ENCODE measurements at places on chromosomes 3 and 15.

GRCh38 chr3:24420224-24420623, 74.4 kb downstream of the THRB start:
- DNase-seq: no peak

- DNase-seq: no peak
Observed at GRCh38 chr3:172448661-172449465, 607 bp upstream of the GHSR start.

- DNase-seq: no peak
Observed at GRCh38 chr15:25792128-25792527, 71.0 kb downstream of the ATP10A start.

DNA sequence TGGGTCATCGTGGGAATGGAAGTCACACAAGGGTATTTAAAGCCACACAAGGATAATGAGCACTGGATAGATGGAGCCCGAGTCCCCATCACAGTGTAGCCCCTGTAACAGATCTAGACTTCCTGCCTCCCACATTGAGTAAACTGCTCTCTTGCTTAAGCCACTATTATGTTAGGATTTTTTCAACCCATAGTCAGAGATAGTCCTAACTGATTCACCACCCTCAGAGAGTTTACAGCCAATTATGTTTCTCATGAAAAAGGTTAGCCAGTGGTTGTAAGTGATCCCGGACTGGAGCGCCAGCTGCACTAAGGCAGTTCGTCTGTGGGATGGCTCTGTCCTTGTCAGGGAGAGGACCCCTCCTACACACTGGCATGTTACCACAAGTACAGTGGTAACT, 77.0 kb downstream of the KLF13 start:
- DNase-seq: no peak

DNA sequence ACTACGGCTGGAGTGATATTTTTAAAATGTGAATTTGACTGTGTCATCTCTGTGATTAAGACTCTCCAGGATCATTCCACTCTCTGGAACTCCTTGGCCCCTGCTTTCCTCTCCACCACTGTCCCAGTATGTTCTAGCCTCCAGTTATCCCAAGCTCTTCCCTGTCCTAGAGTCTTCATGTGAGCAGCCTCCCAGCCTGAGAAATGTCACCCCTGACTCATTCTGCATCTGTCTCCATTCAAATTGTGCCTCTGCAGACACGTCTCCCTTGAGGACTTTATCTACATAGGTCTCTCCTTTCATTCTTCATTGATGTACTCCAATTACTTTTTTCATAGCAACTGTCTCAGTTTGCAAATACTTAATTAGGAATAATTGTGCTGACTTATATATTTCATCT, 317.7 kb upstream of the ADAMTS9 start:
- no peak for DNase-seq

- DNase-seq: no peak
Observed at GRCh38 chr3:109188741-109189140, 52.2 kb downstream of the C3orf85 start.

- no peak for DNase-seq
Observed at GRCh38 chr3:126365351-126366277, 8.4 kb upstream of the KLF15 start.

- no peak for DNase-seq
Observed at GRCh38 chr3:192684151-192684550, 43.2 kb downstream of the FGF12 start.

DNA sequence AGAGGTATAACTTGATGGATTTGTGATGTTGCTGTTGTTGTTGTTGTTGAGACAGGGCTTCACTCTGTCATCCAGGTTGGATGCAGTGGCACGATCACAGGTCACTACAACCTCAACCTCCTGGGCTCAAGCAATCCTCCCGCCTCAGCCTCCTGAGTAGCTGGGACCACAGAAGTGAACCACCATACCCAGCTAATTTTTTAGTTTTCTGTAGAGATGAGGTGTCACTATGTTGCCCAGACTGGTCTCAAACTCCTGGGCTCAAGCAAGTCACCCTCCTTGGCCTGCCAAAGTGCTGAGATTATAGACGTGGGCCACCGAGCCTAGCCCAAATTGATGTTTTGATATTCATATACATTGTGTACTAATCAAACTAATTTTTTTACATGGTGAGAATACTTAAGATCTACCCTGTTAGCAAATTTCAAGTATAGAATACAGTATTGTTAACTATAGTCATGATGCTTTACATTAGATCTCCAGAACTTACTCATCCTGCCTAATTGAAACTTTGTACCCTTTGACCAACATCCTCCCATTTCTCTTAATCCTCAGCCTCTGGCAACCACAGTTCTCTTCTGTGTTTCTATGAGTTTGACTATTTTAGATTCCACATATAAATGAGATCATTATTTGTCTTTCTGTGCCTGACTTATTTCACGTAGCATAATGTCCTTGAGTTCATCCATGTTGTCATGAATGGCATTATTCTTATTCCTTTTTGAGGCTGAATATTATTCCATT, 23.2 kb downstream of the LMCD1 start:
- DNase-seq: no peak

GRCh38 chr3:167109746-167110145, 270.4 kb downstream of the ZBBX start:
- no peak for DNase-seq

DNA sequence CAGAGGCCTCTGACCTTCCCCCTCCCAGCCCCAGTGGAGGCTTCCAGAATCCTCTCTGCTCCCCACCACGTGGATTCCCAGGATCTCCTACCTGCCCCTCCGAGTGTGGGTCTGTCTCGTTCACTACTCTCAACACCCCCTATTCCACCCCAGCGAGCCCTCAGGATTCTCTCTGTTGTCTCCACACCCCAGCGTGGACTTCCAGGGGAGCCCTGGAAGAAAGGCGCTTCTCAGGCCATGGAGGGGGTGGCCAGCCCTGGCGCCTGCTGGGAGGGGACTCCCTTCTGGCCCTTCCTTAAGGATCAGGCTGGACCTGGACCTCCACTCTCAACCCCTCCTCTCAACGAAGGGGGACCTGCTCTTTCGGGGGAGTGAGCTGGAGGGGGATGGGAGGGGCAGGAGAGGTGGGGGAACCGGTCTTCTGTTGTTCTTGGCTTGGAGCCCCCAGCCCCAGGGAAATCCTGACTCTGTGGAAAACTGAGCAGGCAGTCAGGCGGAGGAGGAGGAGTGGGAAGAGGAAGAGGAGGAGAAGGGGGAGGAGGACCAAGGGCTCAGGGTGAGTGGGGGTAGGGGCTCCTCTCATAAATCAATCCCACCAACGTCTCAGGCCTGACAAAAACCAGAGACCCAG, 32.9 kb downstream of the EPHB3 start:
- DNase-seq: no peak

GRCh38 chr15:22884344-22884743, 45.9 kb downstream of the NIPA2 start:
- DNase-seq: peak; percentile 27

DNA sequence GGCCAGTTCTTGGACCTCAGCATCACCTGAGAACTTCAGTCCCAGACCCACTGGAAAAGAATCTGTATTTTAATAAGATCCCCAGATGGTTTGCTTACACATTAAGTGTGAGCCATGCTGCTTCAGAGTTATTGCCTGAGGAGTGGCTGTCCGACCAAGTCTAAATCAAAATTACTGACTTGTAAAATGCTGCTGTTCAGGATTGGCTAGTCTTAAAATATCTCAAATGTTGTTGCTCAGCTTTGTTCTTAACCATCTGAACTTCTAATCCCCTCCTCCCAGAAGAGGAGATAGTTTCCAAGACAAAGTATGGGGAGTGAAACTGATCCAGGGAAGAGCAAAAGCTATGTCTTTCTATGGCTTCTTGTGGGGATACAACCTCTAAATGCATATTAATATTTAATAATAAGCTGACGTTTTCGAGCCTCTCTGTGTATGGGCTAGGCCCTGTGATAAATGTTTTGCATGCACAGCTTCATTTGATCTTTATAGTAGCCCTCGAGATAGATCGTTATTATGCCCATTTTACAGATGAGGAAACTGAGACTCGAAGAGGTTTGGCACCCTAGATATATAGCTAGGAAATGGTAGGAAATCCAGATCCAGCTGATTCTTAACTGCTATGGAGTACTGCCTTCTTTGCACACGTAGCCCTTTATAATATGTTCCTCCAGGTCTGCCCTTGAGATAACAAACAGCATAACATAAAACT, 52.2 kb downstream of the DNASE1L3 start:
- no peak for DNase-seq

GRCh38 chr3:128468791-128469527, 2.3 kb upstream of the DNAJB8 start:
- no peak for DNase-seq

- DNase-seq: no peak
Observed at GRCh38 chr3:177835008-177835407, 637.7 kb upstream of the TBL1XR1 start.

- DNase-seq: no peak
Observed at GRCh38 chr15:74170071-74170844, 3.3 kb upstream of the ISLR start.

GRCh38 chr3:99504258-99504657, 134.1 kb upstream of the COL8A1 start:
- DNase-seq: no peak

DNA sequence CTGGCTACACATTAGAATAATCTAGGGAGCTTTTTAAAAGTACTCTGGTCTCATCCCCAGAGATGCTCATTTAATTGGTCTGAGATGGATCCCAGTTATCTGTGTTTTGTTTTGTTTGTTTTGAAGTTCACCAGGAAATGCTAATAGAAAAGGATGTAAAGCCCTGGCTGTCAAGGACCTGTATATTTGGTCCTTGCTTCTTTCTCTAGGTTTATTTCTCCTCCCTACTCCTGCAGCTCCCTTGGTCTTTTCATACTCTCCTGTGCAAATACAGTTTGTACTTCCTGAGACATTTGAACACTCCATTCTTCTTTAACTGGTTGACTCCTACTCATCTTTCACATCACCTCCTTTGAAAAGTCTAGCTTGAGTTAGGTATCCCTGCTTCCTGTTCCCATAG, 3.3 kb downstream of the PIK3CA start:
- no peak for DNase-seq

DNA sequence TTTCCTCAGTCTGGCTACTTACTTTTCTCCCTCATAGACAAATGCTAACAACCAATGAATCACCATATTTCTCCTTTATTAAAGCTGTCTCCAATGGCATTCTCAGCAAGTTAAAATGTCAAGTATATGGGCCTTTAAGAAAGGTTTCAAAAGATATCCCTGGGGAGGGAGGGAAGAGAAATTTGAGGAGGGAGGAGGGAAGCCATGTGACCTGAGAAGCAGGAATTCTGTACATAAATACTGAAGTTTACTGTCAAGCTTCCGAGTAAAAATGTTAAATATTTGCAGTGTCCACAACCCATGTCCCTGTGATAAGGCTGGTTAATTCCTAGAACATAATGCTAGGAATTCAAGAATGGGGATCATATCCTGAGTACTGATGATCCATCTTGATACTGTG, 175.9 kb downstream of the CNTN4 start:
- DNase-seq: no peak

DNA sequence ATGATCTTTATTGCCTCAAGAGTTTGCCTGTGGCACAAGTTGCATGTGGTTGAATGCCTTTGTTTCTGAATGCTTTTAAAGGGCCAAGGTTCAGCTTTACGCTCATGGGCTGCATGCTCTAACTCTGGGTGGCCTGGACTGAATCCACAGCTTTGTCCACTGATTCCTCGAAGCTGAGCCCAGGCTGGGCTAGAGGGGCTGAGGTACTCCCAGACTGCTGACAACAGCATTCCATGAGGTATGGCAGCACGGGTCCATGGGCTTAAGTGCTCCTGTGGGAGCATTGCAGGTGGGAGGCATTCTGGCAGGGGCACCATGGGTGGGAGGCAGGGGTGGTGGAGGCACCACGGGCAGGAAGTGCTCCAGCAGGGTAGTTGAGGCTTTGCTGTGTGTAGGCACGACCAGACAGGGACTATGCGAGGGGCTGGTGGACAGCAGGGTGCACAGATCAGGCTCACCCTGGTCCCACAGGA, 61.6 kb downstream of the GLCE start:
- DNase-seq: no peak

GRCh38 chr15:67013696-67014095, 51.7 kb upstream of the SMAD3 start:
- DNase-seq: no peak

GRCh38 chr15:50736823-50737222, 28.7 kb downstream of the SPPL2A start:
- no peak for DNase-seq

DNA sequence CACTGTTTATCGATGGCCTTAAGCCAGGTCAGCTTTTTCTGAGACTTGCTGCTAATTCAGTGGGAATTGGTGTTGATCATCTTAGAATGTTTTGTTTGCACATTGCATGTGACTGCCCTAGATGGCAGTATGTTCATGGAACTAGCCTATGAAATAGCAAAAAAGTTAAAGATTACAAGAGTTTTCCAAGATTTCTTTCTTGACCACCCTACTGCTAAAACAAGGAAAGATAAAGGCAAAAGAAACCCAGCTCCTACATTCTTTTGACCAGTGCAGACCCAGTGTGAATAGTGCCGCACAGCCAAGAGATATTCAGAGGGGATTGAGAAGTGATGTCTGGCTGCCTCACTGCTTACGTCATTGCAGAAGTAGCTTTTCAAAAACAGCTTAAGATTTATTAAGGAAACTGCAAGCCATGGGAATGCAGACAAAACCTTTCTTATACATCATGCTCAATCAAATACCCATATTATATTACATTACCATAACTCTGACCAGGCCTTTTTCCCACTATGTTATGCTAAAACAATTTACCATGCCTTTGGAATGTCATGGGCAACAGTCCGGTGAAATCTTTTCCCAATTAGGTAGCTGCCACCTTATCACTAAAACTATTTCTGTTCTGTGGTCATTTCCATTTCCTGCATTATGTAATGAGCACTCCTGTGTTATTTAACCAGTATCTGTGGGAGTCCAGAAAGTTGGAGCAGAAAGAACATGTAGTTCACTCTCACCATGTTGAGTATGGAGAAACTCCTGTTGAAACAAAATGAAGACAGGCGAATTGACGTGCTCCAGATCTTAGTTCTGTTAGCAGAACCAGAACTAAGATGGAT, 6.0 kb downstream of the PHLDB2 start:
- no peak for DNase-seq

DNA sequence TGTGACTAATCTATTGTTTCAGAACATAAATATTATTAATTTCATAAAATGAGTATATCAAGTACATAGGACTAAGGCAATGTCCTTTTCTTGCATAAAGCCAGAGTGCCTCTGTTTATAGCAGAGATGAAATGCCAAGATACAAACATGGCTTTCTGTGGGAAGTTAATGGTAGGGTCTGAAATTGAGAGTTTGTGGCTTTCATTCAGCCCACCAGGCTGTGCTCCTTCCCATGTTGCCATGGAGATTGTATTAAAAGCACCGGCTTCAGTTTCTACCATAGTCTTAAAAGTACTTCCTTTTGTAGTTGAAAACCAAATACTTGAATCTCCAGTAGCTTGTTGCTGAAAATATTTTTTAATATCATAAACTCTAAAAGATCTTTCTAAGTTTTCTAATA, 114.0 kb downstream of the LRRC28 start:
- DNase-seq: no peak

Measured in activated CD4-positive, alpha-beta memory T cell treated with anti-CD3 and anti-CD28 coated beads for 36 hours (primary cell).